ENCODE measurements at places on chromosomes 7 and 10.

DNA sequence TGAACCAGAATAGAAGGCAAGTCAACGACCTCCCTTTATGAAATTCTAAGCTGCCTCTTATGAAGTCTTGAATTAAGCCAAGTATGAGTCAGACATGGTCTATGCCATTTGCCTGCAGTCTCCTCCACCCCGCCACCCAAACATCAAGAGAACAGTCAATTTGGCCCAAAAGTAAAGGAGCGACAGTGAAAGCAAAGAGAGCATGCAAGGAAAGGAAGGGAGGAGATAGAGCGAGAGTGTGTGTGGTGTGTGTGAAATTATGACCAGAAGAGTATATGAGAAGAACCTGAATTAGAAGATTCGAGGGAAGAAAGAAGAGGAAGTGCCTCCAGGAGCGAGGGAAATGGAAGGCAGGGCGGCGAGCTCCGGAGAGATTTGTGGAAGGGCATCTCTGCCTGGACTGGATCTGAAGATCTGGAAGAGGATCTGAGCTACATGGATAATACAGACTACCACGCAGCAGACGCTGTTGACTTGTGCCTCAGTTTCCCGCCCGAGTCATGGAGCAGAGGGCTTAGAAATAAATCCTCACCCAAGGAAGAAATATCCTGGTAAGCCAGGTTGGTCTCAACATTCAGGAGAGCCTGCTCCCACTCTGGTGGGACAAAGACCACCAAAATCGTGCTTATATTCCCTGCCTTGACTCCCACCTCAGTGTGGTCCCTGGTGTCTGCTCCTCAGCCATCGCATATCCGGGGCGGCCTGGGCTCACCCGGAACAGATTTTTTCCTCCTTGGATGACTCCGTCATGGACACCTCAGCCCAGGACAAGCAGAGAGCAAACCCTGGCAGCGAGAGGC is 459 bp downstream of the ZDHHC6 start:
- peak; percentile 8 for DNase-seq

DNA sequence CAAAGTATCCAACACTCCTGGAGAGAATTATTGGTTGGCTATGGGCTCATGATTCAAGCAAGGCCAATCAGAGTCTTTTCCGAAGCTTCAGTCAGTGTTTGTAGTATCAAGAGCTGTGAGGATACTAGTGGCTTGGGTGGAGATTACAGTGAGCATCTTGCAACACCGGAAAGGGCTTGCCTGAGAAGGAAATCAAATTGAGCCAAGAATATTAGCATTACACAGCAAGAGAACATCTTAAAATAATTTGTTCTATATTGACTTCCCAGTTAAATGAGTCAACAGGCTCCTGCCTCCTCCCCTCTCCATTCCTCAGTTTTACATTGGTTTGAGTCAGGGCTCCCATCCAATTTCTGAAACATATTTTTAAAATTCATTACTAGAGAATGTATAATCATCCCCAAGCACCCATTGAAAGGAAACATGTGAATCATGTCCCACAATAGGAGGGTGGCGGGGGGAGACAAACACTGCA is 127.4 kb downstream of the ELAPOR2 start:
- no peak for DNase-seq

GRCh38 chr7:68720697-68721096 is 877.6 kb upstream of the AUTS2 start:
- no peak for DNase-seq

- DNase-seq, result no peak
These were observed 12.2 kb upstream of the FAM20C start for GRCh38 chr7:179948-180694.

DNA sequence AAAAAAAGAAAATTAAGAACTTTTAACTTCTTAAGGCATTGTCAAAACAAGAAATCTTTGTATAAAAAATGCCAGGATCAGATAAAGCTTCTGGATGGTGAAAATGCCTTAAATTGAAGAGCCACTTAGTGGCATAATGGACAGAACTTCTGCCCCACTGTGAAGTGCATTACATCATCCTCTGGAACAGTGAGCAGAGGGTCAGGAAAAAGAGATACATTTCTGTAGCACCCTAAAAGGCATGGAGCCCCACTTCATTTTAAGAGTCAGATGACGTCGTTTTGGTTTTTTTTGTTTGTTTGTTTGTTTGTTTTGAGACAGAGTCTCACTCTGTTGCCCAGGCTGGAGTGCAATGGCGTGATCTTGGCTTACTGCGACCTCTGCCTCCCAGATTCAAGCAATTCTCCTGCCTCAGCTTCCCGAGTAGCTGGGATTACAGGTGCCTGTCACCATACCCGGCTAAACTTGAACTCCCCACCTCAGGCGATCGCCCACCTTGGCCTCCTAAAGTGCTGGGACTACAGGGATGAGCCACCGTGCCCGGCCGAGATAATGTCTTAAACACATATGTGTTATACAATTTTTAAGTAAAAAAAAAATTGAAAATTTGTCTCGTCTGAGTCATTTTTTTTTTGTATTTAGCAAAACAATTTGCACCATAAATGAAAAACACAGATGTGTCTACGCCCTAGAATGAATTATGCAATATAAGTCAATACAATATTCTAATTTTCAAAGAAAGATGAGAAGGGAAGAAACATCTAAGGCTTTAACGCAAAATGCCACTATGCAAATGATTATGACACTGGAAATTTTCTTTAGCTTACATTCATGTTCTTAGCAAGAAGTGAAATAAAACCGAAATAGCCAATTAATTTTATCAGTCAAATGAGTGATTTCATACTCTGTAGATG is 29.2 kb downstream of the SLC13A1 start:
- no peak for DNase-seq

DNA sequence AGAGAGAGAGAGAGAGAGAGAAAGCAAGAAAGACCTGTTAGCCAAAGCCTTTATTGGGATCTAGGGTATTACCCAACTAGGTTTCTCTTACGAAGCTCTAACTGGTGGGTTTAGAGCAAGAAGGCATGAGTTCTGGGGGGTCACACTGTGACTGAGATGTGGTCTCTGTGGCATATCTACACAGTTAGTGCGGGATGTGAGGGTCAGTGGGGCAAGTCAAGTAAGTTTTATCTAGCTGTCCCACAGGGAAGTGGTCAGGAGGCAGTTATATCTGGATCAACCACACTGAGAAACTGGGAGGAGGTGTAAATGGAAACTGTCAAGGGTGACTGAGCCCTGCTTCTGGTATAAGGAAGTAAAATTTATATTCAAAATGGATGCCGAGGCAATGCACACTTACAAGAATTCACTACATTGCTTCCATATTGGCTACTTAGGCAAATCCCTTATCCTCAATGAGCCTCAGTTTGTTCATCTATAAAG is 331.6 kb upstream of the HPS1 start:
- DNase-seq, result no peak

GRCh38 chr10:95346715-95347401 is 56.1 kb upstream of the PDLIM1 start:
- no peak for DNase-seq

DNA sequence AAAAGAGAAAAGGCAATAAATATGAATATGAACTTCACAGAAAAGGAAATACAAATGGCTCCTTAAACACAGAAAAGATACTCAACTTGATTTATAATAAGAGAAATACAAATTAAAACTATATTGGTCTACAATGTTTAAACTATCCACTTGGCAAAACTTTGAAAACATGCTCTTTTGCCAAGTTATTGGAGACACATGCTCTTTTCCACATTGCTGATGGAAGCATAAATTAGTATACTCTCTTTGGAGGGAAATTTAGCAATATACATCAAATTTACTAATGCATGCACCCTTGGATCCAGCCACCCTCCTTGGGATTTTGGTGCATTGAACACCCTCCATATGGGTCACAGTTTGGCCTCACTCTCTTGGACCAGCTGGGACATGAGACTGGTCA is 7.9 kb downstream of the TAS2R60 start:
- DNase-seq, result no peak

GRCh38 chr10:109744020-109744419 is 179.3 kb downstream of the XPNPEP1 start:
- DNase-seq, result no peak

DNA sequence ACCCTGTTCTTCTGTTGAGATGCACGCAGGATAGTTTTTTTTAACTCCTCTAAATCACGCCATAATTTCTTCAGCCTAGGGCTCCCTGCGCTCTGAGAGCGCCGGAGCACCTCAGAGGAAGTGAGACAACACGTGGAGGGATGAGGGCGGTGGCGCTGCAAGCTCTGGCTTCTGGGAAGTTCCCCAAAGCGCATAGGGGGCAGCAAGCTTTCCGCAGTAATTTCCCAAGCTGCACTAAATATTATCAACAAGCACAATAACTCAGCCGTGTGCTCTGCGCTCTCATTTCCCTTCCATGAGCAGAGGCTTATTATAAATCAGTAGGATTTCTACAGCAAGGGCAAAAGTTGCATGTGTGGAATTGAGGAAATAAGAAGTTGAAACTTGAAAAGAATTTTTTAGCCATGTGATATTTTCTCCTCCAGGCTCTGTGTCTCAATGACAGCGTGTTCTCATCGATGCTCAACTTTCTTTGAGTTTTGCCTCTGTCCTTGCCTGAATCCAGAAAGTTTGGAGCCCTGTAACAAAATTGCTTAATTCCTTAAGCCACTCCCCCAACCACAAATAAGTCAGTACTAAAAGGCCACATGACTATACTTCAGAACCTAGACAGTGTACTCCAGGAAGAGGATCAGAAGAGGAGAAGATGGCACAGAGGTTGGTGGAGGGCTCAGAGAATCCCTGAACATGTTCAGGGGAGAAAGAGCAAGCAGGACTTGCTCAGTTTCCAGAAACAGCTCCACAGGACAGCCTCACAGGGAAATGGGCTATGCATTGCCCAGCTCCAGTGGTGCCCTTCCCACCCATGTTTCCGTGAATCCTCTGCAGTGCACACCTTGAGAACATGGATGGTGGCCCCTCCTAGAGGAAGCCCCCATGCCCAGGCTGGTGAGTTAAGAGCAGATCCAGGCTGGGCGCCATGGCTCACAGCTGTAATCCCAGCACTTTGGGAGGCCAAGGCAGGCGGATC is 221.5 kb upstream of the GHITM start:
- no peak for DNase-seq

- DNase-seq, result no peak
These were observed 533.5 kb upstream of the COBL start for GRCh38 chr7:51850126-51850525.

GRCh38 chr7:2150445-2150815 is 82.3 kb downstream of the MAD1L1 start:
- DNase-seq, result no peak

DNA sequence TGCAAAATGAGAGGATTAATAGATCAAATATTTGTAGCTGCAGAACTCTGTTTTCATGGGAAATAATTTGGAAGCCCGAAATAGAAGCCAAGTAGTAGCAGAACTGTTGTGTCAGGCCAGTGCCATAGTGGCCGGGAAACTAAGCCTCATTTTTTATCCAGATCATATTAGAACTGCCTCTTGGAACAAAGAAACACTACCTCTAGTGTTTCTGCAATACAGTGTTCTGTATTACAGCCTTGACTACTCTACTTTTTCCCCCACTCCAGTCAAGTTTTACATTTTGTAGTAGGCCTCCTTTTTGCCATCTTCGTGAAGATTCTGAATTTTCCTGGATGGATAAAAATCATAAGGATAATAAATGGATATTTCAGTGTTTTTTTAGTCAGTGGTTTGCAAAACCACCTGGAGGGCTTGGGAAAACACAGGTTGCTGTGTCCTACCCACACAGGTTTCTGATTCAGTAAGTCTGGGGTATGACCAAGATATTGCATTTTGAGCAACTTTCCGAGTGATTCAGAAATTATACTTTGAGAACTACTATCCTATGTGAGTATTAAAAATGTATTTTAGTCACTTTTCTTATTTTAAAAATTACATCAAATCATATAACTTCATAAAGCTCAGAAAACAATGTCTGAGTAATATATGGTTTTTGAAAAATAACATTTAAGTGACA is 326.2 kb upstream of the KAT6B start:
- no peak for DNase-seq

- no peak for DNase-seq
These were observed 44.0 kb downstream of the ADK start for GRCh38 chr10:74194999-74195398.

DNA sequence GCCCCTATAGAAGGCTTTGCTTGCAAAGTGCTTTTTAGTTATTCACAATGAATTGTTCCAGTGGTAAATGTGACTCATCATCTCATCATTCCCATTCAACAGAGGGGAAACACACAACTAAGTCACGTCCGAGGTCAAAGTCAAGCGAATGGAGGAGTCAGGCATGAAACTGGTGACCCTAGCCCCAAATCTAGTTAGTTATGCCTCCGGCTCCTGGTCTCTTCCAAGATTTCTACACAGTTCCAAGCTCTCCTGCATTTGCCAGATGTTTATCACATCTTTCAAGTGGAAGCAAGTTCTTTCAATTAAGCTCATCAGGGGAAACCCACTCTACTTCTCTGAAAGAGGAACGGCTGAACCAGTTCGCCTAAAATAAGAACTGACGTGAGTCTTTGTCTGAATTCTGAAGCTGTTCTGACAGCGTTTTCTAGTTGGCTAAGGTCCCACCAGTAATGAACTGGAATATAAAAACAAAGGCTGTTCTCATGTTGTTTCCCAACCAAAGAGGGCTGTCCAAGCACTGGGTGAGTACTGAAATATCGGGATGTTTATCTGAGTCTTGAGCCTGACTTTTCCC is 140.9 kb upstream of the NRBF2 start:
- no peak for DNase-seq

GRCh38 chr10:77056650-77057049 is 581.0 kb downstream of the KCNMA1 start:
- DNase-seq, result no peak

GRCh38 chr10:104527013-104527412 is 114.1 kb upstream of the SORCS3 start:
- DNase-seq, result no peak

- DNase-seq, result no peak
These were observed 28.9 kb upstream of the DNMBP start for GRCh38 chr10:100038561-100039071.

DNA sequence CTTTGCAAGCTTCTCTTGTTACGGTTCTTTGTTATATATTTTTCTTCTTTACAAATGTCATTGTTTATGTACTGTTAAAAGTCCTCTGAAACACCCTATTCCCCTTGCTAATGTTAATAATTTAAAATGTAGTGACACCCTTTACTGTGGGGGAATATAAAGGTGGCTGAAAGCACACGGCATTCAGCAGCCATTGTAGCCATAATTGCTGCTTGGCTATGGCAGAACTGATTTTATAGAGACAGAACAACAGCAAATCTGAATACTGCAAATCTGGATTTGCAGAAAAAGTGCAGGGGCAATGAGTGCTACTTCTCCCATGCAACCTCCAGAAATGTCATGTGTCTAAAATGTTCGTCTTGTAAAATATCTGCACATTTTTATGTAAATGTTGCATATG is 3.7 kb upstream of the WASL start:
- DNase-seq, result no peak
